ENCODE measurements at places on chromosomes 1 and 21.

DNA sequence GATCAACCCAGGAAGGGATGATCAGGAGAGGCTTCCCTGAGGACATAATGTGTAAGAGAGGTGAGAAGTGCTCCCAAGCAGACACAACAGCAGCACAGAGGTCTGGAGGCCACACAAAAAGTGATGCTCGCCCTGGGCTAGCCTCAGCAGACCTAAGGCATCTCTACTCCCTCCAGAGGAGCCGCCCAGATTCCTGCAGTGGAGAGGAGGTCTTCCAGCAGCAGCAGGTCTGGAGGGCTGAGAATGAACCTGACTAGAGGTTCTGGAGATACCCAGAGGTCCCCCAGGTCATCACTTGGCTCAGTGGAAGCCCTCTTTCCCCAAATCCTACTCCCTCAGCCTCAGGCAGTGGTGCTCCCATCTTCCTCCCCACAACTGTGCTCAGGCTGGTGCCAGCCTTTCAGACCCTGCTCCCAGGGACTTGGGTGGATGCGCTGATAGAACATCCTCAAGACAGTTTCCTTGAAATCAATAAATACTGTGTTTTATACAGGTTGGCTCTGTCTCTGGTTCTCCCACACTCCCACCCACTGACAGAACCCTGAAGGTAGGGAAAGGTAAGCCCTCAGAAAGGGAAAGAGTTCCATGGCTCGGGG, 5.0 kb downstream of the GJB3 start:
- no peak for DNase-seq

- DNase-seq: no peak
Observed at GRCh38 chr1:198001776-198002408, 84.7 kb downstream of the LHX9 start.

DNA sequence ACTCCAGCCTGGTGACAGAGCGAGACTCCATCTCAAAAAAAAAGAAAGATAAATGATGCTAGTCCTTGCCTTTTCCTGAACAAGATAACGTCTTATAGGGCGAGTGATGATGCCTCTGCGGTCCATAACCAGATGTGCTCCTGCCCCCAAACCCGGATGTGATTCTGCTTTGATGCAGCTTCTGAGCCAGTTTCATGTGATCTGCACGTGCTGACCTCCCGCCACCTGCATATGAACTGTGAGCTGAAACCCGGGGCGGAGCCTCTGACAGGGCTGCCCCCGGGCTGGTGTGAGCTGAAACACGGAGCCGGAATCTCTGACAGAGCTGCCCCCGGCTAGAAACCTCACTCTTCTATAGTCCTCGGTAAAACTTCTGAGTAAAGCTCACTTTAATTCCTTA, 1.3 kb downstream of the KRTAP12-4 start:
- DNase-seq: no peak

DNA sequence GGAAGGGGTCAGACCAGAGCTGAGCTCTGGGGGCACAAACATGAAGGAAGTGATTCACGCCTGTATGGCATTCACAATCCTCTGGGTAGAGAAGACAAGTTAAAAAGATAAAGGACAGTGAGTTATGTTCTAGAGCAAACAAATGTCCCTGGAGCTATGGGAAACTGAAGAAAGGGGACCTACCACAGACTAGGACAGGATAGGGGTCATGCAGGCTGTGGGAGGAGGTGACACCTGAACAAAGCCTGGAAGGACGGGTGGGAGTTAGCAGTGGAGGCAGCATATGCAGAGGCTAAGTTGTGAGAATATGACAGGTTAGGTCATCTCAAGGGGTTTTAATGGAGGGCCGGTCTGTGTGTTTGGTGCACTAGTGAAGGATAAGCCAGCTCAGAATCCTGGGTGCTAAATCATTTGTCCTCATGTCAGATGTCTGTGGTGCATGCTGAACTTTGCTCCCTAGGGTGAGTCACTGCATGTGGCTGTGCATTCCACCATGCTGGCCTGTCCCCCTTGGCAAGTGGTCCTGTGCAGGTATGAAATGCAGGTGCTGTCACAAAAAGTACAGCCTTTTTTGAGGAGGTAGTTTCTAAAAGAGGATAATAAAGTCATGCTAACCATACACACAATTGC, 28.5 kb downstream of the TNN start:
- no peak for DNase-seq

GRCh38 chr1:60880202-60880601, 202.2 kb upstream of the NFIA start:
- DNase-seq: no peak

- DNase-seq: no peak
Observed at GRCh38 chr1:230957580-230957989, 21.1 kb downstream of the TTC13 start.

DNA sequence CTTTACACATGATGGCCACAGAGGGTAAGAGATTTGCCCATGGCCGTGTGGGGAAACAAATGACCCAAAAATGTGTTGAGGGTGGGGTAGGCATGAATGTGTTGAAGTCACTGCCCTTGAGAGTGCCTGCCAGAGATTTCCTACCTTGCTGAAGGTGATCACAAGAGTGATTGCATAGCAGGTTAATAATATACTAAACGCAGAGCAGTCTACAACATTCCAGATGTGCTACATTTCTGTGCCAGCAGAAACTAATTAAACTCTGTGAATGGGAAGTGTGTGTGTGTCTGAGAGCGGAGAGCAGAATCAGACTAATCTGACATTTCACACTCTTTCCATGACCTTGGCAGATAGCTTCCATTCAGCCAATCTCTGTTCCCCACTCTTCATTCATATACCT, 93.3 kb upstream of the CD53 start:
- DNase-seq: no peak

- no peak for DNase-seq
Observed at GRCh38 chr1:71312545-71312944, 231.7 kb upstream of the ZRANB2 start.

DNA sequence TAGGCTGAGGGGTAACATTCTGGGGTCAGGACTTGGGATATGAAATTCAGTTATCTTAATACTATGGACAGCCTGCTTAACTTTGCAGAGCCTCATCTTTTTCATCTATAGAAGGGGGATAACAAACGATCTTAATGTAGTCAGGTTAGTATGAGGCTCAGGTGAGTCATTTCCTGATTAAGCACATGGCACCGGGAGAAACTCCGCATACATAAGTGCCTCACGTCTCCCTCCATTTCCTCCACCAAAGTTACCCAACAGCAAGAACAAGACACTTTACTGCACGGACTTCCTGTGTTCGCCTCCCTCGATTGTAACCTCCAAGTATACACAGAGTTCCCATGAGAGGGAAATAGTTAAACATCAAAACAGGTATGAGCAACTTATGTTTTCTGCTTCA, 112.7 kb upstream of the COA6 start:
- DNase-seq: peak; percentile 22
